CD4-positive, alpha-beta T cell treated with Interleukin-6 for 4 hours (primary cell): ENCODE measurements at places on chromosomes 2 and 18.

GRCh38 chr2:85753525-85754312 is at the start of gene ATOH8:
ATOH8 (plus strand) TSS chr2:85753991; CDS start chr2:85754190, 199 bp downstream.
- DNase-seq = peak; percentile 10

DNA sequence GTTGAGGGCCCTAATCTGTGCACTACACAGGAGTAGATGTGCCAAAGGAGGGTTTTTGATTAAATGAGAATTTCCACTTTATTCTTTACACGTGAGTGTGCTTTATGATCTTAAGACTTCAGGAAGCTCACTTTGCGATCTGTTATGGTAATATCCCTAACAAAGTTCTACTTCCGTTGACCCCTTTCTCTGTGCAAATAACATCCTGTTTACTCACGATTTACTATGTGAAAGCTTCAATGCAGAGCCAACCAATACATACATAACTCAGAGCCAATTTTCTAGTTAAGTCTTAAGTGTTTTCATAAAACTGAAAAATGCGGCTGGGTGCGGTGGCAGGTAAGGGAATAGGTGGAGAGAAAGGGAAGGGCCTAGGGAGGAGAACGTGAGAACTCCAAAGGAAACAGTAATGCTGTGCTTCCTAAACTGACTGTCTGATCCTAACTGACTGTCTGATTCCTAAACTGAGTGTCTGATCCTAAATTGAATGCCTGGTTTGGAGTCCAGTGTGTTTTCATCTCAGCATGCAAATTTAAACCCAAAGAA is 87.6 kb downstream of the PLCL1 start:
- DNase-seq = no peak

DNA sequence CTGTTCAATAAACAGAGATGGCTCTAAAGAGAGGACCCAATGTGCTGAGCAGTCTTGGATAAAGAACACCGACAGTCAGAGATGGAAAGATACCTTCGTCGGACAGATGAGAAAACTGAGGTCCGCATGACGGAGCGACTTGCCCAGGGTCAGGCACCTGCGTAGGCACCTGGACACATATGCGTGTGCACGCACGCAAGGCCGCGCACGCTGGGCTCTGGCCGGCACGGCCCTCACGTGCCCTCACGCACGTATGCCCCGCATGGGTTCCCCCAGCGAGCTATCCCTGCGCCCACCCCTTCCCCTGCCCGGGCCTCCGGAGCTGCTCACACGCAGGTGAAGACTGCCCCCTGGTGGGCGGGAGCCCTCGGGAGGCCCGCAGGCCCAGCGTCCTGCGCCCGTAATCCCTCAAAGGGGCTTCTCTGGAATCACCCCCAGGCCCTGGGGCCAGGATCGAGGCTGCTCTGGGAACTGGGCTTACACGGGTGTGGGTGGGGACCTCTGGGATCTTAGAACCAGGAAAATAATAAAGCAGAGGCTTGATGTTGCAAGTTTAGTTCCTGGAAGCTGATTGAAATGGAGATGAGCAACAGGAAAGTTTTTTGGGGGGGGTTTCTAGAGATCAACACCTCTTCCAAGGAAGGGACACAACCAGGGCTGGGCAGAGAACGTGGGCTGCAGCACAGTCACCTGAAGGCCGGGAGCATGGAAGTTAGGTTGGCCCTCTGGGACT is 246.3 kb downstream of the TNS1 start:
- DNase-seq = peak; percentile 80

- no peak for DNase-seq
Measured at GRCh38 chr2:28463893-28464292, 32.0 kb upstream of the PLB1 start.

GRCh38 chr18:12155996-12156395 is 62.4 kb downstream of the ANKRD62 start:
- no peak for DNase-seq

- no peak for DNase-seq
Measured at GRCh38 chr2:177519534-177520115, 127.1 kb downstream of the AGPS start.

DNA sequence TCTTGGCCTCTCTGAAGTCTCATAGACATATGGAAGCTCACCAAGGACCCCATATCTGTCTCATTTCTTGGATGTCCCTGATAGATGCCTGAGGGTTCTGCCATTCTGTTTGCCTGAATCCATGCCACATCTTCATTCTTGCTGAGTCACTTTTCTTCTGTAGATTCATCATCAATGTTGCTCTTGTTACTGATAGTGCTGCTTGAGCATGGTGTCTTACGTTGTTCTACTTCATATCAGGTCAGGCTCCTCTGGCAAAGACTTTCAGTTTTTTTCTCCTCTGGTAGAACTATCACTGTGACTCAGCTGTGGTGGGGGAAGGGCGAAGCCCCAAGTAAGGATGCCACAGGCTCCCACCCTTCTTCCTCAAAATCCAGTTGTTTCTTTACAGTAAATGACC is 885.2 kb downstream of the DCDC2C start:
- DNase-seq = no peak

GRCh38 chr2:111236025-111236424 is 115.3 kb downstream of the BCL2L11 start:
- no peak for DNase-seq

DNA sequence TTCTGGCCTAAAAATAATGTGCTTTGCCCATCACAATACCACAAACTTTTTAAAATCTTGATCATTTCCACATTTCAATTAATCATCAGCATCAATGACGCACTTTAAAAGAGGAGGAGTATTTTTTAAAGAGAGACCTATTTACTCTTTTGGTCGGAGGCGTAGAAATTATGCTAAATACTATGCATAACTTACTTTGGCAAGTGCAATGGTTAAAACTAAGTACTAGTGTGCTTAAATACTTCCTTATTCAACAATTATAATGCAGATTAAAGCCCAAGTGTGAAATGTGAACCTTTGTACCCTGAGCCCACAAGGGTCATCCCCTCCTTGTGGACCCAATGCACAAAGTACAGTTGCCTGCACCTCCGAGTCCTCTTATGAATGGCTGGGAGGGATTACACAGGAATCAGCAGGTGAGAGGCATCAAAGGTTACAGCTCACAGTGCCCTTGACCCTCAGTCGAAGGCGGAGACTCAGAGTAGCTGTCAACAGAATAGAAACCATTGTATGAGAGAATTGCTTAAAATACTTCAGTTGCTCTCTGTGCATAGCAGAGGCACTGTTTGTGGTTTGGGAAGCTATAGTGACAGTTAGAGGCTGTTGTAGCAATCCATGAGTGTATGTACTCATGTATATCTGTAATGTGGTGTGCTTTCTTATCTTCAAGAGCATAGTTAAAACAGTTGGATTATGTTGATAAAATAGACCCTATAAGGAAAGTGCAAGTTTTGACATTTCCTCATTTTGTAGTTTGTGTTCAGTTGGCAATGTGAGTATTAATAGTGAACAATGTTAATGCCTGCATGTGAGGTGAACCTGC is 151.7 kb upstream of the ITGA4 start:
- peak; percentile 61 for DNase-seq

- no peak for DNase-seq
Measured at GRCh38 chr2:70795164-70795995, 4.9 kb upstream of the FIGLA start.

- no peak for DNase-seq
Measured at GRCh38 chr2:40166006-40166405, 285.9 kb downstream of the SLC8A1 start.

GRCh38 chr2:197517150-197517549 is 1.3 kb downstream of the MOB4 start:
- DNase-seq = no peak

GRCh38 chr2:65316072-65316471 is 88.4 kb downstream of the ACTR2 start:
- DNase-seq = no peak

DNA sequence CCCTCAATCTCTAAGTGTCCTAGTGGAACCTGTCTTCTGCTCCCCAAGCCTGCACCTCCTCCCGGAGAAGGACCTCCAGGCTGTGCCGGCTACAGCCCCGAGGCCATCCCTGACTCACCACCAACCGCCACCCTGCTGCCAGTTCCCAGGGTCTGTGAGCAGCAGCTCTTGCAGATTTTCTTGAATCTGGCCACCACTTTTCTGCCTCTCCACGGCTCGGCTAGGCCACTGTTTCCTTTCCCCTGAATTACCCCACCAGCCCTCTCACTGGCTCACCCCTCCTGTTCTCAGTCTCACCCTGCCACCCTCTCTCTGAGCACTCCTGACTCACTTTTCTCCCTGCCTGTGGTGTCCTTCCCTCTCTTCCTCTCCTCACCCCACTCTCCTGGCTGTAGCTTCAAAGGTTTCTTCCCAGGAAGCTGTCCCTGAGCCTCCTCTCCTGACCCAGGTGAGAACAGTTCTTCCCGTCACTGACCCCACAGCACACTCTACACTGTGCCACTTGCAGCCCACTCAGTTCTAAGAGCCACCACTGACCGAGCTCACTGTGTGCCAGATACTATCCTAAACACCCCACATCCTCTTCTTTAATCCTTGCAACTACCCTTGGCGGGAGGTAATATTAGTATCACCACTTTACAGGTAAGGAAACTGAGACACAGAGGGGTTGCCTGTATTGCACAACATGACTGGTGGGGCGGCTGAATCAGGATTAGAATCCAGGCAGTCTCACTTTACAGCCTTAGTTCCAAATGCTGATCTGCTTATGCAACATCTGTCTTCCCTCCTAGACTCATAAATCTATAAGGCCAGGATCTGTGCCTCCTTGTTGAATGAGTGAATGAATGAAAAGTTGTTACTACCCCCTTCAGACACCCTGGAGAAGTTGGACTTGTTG is 111.6 kb downstream of the SMAD7 start:
- peak; percentile 24 for DNase-seq

DNA sequence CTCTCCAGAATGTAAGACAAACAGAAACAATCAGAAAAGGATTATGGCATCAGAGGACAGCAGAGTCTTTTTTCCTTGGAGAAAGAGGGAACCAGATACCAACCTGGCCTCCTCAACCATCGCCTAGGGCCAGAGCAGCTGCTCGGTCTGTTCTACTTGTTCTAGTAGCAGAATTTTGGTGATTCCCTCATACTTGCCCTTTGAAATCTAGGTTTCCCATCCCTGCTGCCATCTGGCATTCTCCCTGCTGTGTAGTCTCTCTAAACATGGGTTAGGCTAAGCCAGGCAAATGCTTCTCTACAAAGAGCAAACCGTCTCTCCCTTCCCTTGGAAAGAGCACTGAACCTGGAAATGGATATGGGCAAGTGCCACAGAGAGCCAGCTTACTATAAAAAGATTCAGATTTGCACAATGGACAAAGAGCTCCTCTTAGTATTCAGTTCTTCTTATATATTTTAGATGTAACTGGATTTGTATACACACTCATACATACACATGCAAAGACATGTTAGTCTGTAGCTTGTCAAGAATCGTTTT is 208.6 kb upstream of the ST6GAL2 start:
- DNase-seq = no peak

DNA sequence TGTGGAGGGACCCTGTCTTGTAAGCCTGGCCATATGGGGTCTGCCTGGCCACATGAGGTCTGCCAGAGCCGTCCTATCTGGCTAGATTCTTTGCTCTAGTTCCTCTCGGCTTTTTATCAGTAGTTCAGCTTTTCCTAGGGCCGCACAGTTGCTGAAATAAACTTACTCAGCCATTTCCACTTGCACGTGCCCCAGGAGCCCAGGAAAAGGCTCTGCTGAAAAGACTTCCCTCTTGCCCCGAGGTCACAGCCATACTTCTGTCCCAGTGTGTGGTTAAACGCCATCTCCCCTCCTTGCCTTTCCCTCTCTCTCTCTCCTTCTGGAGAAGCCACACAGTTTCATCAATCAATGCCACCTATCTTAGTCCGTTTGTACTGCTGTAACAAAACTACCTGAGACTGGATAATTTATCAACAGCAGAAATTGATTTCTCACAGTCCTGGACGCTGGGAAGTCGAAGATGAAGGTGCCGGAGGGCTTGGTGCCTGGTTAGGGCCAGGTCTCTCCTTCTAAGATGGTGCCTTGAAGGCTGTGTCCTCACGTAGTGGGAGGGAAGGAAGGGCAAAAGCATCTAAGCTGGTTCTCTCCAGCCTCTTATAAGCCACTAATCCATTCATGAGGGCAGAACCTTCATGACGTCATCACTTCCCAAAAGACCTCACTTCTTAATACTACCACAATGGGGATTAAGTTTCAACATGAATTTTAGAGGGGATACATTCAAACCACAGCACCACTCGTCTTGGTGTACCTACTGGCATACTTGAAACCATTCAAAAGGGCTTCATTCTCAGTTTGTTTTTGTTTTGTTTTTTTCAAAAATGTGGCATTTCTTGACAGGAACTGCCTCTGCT is 11.2 kb upstream of the GALM start:
- DNase-seq = no peak

GRCh38 chr2:234083572-234084348 is 33.3 kb downstream of the SPP2 start:
- no peak for DNase-seq

DNA sequence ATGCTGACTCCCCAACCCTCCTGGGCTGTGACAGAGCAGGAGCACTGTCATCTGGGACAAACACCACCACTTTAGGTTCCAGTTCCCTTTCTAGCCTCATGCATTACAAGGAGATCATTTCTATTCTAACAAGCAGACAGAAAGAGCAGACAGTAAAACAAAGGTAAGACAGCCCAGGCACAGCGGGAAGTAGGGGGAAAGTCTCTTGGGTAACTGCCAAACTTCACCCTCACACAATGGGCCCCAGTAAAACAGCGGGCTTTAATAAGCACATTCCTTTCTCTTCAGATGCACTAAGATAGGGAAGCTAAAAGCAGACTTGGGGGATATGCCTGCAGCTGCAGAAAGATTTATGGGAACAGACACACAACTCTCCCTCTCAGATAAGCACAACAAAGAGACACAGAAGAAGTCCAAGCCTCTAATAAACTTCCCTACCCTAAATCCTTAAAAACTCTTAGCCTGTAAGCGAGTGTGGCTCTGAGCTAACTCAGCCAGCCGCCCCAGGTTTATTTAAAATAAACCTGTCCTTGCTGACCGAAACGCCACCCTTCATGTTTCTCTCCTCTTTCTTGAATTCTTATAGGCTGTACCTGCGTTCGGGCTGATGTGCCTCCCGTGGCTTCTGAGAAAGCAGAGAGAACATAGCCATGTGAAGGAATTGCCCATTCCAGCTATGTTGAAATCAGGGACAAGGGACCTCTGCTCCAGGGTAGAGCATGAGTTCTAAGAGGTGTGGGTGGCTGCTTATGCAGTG is 726.8 kb upstream of the DDX18 start:
- DNase-seq = no peak

GRCh38 chr18:48771641-48772375 is 179.0 kb downstream of the SMAD7 start:
- DNase-seq = no peak

GRCh38 chr18:77057006-77057395 is 75.6 kb downstream of the MBP start:
- no peak for DNase-seq

DNA sequence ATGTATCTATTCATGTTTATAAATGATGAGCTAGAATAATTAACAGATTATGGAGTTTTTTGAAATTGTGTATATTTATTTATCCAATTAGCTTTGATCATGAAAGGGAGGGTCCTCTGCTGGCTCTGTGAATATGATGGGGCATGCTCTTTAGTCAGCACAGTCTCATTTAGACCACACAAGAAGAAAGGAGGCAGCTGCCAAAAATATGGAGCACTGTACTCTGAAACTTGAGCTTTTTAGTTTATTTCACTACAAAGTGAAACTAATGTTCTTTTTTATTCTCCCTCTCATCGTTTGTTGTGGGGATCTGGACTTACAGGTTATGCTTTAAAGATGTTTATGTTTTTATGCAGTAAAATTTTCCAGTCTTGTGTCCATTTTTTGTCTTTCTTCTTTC is 266.9 kb upstream of the GULP1 start:
- DNase-seq = no peak

GRCh38 chr2:26901326-26902183 is 53.6 kb downstream of the DPYSL5 start:
- no peak for DNase-seq
